Activated naive CD4-positive, alpha-beta T cell (primary cell): ENCODE measurements at places on chromosomes 6 and 20.

- DNase-seq = peak; percentile 54
Measured at GRCh38 chr6:29723666-29724588, 693 bp downstream of the HLA-F start.

- DNase-seq = no peak
Measured at GRCh38 chr6:3022765-3023662, 23.3 kb downstream of the NQO2 start.

- no peak for DNase-seq
Measured at GRCh38 chr6:107769053-107769658, 55.0 kb downstream of the SCML4 start.

- no peak for DNase-seq
Measured at GRCh38 chr20:19706463-19706862, 51.6 kb upstream of the RIN2 start.

DNA sequence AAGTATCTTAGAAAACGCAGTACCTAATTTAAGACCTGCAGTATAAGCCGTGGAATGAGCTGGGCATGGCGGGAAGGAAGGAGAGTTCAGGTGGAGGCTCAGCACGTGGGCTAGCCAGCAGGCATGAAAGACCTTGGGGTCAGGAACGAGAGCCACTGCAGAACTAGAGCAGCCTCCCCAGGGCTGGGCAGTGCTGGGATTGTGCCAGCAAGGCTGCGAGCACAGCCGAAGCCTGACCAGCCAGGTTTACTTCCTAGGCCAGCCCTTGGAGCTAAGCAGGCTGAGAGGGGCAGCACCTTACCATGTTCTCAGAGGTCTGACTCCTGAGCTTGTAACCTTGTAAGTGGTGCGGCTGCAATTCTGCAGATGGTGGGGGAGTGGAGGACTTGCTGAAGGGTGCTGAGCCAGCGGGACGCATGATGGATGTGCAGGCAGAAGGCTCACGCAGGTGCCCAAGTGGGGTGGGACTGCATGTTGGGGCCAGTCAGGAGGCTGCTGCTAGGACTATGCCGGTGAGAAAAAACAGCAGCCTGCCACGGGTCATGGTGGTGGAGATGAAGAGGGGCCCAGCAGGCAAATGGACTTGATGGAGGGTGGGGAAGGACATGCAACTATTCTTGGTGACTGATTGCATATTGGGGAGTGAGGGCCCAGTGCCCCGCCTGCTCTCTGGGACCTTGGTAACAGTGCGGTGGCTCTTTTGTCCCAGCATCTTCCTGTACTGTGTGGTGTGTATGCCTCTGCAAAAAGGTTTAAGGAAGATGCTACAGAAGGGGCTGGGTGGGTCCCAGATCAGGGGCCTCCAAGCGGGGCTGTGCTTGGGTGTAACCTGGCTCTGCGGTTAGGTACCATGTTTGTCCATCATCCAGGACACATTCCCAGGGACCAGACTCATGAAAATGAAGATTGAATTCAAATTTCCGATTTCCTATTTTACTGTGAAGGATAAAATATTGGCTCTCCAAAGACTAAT lies 37.6 kb upstream of the IRF4 start:
- DNase-seq = no peak

DNA sequence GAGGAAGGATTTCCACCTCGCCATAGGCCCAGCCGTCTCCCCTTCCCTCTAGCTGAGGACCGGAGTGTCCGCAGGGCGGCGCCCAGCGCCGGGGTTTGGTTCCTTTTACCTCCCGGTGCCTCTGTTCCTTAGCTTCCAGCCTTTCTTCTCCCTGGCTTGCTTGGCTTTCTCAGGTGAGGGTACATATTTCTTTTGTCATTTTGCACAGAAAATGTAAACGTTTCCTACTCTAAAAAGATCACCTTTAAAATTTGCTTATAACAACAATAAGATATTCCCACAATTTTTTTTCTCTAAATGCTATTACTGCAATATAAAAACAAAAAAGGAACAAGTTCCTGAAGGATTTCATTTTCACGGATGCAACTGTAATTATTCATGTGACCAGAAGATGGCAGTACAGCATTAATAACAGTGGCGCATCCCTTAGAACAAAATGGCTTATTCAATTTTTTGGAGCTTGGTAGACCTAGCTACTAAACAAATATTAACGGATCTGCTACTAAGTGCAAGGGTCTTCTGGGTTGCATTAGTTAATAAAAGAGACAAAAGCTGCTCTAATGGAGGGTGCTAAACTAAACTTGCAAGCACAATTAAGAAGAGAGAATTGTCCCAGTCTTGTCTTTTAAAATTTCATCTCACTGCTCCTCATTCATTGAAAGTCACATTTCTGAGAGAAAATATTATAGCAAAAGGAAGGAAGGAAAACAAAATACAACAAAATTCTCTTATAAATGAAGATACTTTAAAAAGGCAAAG lies 172.9 kb downstream of the ADGRG6 start:
- no peak for DNase-seq

DNA sequence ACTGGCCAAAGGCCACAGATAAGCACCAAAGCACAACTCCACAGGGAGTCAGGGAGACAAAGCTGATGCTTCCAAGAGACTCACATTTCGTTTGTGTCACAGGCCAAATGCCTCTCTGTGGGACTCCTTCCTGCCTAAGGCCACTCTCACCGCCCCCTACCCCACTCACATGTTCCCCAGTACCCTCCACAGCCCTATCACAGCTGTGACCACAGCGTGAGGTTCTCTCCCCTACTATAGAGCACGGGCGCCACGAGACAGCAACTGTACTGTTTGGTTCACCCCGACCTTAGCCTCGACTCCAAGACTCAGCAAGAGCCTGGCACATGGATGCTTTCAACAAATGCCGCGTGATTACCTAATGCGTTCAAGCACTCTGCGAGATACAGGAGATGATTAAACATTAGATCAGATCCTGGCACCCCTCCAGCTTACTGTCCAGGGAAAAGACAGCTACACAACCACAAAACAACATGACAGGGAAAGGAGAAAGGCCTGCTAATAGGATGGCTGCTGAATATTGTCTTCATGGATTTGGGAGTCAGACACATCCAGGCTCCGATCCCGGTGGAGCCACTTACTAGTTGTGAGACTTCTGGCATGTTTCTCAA lies 105.5 kb downstream of the AGPAT4 start:
- DNase-seq = no peak

- DNase-seq = no peak
Measured at GRCh38 chr6:69005199-69005598, 370.1 kb downstream of the ADGRB3 start.

- DNase-seq = no peak
Measured at GRCh38 chr6:39998126-39998525, 63.9 kb upstream of the MOCS1 start.

DNA sequence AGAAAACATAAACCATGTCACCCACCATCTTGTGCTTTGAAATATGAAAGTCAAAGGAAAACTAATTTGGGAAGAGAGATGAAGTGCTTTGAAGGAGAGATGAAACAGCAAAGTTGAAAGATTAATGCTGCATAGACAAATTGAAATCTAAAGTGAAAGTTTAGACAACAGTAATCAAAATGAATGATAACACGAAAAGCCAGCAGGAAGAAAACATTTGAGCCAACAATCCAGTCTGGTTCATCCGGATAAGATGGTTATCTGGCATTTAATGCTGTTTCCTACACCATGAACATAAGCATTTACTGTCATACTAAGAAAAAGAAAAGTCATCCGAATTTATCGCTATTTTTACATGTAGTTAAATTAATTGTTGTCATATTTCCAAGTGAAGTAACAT lies 595 bp downstream of the HAO1 start:
- no peak for DNase-seq

GRCh38 chr20:371755-372542 lies 8.6 kb upstream of the TRIB3 start:
- DNase-seq = no peak

DNA sequence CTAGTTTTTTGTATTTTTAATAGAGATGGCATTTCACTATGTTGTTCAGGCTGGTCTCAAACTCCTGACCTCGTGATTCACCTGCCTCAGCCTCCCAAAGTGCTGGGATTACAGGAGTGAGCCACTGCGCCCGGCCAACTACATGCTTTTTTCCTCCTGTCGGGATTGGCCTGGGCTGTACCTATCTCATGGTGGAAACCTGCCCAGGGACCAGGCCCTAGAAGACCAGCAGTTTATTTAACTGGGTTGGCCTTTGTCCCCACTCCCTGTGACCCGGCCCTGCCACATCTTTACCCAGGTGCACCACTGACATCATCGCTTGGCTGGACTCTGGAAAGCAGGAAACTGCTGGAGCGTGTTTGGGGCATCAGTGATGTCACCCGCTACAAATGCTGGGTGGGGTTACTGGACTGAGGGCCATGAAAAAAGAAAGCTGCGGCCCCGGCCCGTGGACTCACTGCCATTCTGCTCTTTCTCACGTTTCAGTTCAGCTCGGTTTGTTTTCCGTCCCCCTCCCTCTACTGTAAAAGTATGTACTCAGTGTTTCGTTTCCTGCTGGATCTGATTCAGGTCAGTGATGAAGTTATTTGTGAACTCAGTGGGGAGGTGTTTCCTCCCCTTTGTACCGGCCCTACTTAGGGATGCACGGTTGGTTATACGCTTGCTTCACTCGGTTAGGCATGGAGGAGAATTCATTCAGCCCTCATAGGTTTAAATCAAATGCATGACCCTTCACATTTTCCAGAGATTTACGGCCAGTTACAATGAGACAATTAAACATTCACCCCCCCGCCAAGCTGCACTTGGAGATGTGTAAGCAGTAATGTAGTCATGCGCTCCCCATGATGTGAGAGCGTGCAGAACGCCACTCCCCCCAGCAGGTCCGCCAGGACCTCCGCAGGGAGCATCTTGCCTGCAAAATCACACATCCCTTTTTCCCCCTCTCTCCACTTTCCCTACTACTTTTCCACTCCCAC lies 179.3 kb downstream of the MTHFD1L start:
- no peak for DNase-seq

DNA sequence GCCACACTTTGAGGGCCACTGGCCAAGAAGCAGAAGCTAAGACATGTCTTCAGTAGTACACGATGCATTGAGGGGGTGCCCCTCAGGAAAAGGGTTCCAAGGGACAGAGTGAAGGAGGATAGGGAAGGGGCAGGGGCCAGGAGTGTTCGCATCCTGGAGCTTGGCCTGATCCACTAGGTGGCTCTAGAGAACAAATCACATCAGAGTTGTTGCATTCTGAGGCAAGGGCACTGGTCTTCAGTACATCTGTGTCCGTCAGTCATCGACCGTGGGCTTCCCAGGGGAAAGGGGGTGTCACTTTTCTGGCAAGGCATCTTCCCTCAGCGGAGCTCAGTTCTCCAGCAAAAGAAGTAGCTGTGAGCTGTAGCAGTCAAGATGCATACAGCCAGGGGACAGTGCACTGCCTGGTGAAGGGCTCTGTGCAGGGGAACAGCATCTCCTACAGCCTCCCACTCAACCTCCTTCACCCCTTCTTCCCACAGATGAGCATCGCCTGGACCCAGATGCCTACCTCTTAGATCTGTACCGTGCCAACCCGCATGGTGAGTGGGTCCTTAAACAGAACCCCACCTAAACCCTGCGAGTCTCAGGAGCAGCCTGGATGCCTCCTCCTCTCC lies 47.8 kb downstream of the ARHGAP40 start:
- DNase-seq = no peak

GRCh38 chr6:127554435-127555006 lies 22.5 kb upstream of the C6orf58 start:
- no peak for DNase-seq

- DNase-seq = no peak
Measured at GRCh38 chr20:25049261-25050060, 8.5 kb downstream of the ACSS1 start.

DNA sequence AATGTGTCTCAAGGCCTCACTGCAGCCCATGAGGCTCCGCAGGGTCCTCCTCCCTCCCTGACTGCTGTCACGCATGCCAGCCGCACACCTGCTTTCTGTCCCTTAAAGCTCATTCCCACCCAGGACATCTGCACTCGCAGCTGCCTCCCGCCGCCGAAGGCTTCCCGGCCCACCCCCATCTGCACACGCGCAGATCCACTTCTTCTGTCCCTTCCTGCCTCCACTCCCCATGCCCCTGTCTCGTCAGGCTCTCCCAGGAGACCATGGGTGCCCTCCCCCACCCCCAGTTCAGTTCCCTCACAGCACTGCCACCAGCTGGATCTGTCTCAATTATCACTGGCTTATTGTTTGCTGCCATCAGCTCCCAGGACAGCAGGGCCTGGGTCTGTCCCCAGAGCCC lies 63.0 kb downstream of the RIPOR3 start:
- no peak for DNase-seq

DNA sequence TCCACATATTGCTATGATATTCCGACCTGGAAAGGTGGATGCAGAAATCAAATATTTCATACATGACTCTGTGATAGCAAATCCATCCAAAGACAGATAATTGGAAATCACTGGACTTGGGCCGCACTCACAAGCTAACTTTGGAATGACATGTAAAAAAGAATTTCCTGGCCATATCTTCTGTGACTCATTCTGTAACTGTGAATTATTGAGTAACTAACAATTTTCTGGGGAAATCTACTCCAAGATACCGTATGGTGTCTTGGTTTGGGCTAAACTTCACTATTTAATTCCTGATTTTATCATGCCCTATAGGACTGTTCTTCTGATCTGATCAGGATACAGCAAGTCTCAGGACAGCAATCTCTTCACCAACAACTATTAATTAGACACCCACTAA lies 92.7 kb upstream of the LY86 start:
- DNase-seq = no peak

DNA sequence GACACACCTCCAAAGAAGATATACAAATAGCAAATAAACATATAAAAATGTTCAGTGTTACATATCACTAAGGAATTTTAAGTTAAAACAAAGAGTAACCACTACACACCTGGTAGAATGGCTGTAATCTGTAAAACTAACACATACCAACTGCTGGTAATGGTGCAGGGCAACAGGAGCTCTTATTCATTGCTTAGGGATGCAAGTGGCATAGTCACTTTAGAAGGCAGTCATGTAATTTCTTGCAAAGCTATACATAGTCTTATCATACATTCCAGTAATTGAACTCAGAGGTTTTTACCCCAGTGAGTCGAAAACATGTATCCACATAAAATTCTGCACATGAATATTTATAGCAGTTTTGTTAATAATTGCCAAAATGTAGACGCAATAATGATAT lies 906.8 kb upstream of the CITED2 start:
- DNase-seq = no peak

GRCh38 chr6:116685437-116685993 lies 4.5 kb downstream of the KPNA5 start:
- no peak for DNase-seq

DNA sequence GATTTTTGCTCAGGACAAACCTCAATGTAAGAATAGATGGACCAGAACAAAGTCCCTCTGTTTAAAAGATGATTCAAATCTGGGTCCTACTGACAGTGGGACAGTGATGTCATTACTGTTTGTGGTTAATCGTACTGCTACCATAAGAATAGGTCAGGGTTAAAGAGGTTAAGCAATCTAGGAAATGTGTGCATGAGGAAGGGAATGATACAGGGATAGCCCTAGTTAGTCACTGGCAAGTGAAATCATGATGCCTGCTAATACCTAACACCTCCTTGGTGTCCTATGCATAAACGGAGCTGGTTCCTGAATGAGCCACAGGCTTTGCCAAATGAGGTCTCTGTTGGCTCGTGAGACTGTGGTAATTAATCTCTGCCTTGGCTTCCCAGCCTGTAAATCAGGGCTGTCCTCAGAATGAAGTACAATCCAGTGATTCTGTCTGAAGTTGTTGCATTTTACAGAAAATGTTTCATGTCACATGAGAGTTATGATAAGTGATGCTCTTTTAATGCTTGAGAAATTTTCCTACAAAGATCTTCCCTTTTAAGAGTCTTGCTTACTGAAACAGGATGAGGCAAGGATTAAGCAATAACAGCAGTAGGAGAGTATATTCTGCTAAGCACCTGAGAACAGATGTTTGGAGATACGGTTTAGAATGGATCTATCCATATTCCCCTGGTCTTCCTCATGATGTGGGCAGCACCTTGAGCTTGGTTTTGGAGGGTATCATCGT lies 3.8 kb downstream of the MEP1A start:
- no peak for DNase-seq
